ENCODE measurements at places on chromosomes 13 and 19.

GRCh38 chr19:30513082-30513411, 140.9 kb downstream of the ZNF536 start:
- DNase-seq, result no peak

DNA sequence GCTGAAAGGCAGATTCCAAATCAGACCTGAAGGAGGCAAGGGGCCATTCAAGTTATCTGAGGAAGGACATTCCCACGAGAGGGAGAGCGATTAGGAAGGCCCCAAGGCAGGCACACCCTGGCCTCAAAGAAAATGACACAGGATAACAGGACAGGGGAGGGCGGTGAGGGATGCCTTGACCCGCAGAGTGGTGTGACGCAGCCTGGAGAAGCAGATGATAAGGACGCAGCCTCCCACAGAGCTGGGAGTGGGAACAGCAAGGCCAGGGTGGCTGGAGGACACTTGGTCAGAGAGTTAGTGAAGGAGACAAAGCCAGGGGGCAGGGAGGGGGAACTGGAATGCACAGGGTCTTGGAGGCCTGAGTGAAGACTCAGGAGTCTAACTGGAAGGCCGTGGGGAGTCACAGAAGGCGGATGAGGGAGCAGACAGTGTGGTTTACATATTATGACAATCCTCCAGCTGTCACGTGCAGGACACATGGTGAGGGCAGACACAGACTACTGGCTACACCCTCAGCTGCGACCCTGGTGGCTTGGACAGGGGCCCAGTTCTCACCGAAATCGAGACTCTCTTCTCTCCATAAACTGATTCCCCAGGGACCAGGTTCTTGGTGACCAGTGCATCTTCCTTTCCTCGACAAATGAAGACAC, 5.8 kb upstream of the DYRK1B start:
- DNase-seq, result no peak

GRCh38 chr19:4596033-4596904, 36.8 kb upstream of the SEMA6B start:
- no peak for DNase-seq

DNA sequence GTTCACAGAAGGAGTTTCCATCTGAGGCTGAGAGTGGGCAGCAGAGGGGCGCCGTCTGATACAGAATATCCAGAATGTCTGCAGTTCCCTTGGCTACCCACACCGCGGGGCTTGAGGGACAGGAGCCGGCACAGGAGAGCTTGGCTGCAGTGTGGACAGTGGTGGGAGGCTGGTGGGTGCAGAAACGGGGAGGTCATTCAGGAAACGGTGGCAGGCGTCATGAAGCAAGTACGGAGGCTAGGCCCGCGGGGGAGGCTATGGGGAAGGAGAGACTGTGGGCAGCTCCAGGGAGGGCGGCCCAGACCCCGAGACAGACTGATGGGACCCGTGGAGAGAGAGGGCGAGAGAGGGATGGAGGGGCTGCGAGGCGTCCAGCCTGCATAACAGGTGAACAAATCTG, 55.2 kb upstream of the UQCRFS1 start:
- no peak for DNase-seq

DNA sequence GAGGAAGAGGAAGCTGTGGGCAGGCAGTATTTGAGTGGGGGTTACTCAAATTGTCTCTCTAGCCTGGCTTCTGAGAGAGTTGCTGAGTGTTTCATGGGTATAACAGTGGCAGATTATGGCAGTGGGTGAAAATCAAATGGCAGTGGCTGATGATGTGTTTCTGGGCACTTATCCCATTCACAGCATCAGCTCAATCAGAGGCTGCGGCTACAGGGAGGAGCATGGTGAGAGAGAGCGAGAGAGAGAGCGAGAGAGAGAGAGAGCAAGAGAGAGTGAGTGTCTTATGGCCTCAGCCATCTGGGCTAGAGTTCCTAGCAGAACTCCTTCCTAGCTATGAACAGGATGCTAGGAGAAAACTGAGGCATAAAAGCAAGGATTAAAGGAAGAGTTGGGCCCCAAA, 178.9 kb downstream of the OLFM4 start:
- no peak for DNase-seq

GRCh38 chr13:18946738-18947137, 234.9 kb downstream of the TUBA3C start:
- no peak for DNase-seq

- DNase-seq, result no peak
Measured at GRCh38 chr13:41995336-41995735, 34.4 kb upstream of the VWA8 start.

DNA sequence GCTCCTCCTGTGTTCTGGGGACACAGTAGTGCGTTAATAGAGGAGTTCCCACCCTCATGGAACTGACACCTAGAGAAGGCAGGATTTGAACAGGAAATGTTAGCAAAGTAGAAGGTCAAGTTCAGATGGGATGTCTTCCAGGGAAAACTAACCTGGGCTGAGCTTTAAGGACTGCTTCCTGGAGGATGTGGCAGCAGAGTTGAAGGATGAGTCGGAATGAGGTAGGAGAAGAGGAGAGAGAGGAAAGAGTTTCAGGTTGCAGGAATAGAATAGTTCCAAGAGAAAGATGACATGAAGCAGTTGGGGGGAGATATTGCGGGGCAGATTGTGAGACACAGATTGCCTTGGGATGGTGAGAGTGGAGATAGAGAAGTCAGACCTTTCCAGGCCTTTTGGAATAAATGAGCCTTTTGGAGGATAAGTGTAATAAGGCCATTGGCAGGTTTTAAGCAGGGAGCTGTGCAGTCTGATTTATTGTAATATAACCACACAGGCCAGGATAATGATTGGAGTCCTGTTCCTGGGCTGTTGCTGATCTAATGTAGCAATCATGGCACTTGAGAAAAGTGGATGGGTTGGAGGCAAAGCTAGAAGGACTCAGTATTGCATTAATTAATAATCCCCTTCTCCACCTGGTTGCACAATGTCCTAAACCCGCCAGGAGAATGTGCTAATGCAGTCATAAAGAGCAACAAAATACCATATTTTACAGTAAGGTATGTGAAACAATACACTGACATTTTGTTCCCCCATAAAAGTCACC, 205.4 kb downstream of the SHISA2 start:
- DNase-seq, result no peak

GRCh38 chr13:58583966-58584365, 952.4 kb downstream of the PCDH17 start:
- DNase-seq, result no peak

GRCh38 chr19:17027535-17027975, 945 bp upstream of the CPAMD8 start:
- DNase-seq, result no peak

GRCh38 chr19:4400135-4400936, at the start of gene SH3GL1:
SH3GL1 (minus strand) TSS chr19:4400547; CDS start chr19:4400368, 179 bp downstream.
- DNase-seq, result peak; percentile 95

GRCh38 chr19:1921825-1922224, 16.6 kb downstream of the ADAT3 start:
- no peak for DNase-seq

DNA sequence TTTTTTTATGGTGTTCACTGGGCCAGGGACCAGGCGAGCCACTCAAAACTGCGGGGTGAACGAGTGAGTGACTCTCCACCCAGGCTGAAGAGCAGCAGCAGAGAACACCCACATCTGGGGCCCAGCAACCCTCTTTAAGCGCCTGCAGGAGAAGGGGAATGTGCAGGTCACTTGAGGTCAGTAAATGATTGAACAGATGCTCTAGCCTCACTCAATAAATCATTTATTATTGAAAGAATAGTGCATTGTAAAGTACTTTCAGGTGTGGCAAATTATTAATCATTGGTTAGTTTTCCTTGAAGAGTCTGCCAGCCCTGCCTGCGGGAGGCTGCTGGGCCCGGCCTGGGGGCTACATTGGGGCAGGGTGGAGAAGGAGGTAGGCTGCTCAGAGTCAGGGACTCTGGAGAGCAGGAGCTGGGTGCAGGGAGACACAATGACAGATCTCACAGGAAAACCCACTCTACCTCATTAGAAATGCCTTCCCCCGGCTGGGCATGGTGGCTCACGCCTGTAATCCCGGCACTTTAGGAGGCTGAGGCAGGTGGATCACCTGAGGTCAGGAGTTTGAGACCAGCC, 42.5 kb downstream of the ABCC4 start:
- no peak for DNase-seq

- no peak for DNase-seq
Measured at GRCh38 chr13:109572389-109572788, 214.0 kb downstream of the IRS2 start.

- DNase-seq, result no peak
Measured at GRCh38 chr13:36107521-36107920, 23.7 kb downstream of the DCLK1 start.

- DNase-seq, result no peak
Measured at GRCh38 chr13:85420136-85420535, 379.1 kb downstream of the SLITRK6 start.

DNA sequence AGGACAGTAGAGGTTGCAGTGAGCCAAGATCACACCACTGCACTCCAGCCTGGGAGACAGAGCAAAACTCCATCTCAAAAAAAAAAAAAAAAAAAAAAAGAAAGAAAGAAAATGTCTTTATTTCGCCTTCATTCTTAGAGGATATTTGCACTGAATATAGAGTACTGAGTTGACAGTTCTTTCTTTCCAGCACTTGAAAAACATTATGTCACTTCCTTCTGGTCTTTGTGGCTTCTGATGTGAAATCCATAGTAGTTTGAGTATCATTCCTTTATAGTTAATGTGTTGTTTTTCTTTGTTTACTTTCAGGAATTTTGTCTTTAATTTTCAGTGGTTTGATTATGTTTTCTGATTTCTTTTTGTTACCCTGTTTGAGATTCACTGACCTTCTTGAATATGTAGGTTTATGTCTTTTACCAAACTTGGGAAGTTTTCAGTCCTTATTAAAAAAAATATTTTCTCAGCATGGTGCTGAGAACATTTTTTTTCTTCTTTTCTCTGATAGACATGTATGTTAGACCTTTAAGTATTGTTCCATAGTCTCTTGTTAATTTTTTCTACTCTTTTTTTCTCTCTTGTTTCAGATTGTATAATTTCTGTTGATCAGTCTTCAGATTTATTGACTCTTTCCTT, 50.1 kb downstream of the PCCA start:
- no peak for DNase-seq

DNA sequence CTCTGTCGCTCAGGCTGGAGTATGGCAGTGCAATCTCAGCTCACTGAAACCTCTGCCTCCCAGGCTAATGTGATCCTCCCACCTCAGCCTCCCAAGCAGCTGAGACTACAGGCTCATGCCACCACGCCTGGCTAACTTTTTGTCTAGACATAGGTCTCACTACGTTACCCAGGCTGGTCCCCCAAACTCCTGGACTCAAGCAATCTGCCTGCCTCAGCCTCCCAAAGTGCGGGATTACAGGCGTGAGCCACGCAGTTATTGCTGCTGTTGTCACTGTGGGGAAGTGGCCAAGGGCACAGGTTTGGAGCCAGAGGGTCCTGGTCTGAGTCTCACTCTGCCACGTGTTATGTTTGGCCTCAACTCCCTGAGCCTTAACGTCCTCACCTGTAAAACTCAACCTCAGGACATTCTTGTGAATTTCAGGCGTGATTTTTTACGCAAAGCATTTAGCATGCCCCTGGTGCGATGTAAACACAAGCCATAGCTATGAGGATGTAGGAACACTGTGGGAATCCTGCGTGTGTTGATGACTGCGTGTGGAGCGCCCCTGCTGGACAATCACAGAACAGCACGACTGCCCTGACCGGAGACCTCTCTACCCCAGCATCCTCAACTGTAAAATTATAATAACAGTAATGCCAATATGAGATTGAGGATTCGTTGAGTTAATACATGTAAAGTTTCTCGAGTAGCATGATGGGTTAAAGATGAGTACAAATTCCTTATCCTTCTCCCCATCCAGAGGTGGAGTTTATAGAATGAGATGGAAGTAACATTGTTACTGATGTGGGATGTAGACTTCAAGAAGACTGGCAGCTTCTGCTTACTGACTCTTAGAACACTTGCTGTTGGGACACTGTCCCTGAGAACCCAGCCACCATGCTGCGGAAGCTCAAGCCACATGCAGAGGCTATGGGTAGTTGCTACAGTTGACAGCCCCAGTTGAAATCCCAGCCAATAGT, 41.8 kb upstream of the PNMA8B start:
- DNase-seq, result peak; percentile 77

DNA sequence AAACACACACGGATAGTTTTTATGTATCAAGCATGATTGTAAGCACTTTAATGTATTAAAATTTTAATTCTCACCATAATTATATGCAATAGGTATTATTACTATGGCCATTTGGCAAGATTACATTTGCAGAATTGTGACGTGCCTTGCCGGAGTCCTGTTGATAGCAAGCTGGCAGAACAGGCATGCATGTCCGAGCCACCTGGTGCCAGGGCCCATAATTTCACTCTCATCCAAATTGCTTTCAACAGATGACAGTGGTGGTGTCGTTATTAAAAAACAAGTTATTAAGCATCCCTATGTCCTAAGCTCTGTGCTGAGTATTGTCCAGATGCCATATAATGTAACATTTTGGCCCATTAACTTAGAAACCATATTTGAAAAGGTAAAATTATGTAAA, 374.3 kb downstream of the FOXO1 start:
- DNase-seq, result peak; percentile 59

DNA sequence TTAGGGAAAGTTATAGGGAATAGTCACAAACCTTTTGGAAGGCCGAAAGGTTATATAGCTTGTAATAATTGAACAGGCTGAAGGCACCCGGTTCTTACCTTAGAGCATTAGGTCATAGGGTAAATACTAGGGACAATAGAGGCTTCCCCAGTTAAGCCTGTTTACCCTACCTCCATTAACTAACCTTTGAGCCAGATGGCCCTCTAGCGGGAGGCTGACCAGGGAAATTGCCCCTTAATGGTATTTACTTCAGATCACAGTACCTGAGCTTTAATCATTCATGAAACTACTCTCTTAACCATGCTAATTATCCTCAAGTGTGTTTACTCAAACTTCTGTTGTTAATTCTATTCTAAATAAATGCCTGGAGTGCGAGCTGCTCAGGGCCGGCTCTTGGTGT, 20.4 kb upstream of the ZNF83 start:
- DNase-seq, result no peak

- no peak for DNase-seq
Measured at GRCh38 chr19:29873801-29874575, 62.2 kb downstream of the CCNE1 start.

GRCh38 chr13:77431449-77431848, 104.1 kb upstream of the SCEL start:
- DNase-seq, result no peak

GRCh38 chr13:55577847-55578210, 1562.9 kb upstream of the PRR20A start:
- DNase-seq, result no peak

DNA sequence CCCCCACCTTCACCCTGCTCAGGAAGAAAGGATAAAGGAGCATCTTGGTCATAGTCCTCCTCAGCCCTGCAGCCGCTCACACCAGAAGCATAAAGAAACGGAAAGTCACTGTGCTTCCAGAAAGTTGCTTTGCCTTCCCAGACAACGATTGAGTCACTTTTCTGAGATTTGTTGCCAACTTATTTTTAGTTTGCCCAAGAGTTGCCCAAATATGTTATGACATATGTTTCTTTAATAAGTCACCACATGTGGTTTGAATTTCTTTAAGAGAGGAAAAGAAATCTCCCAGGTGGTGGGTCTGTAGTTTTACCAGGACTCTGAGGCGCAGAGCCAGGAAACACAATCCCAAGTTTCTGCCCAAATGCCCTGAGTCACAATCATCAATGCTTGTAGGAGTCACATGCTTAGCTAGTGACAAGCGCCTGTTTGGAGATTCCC, 63.4 kb upstream of the LRCH1 start:
- DNase-seq, result no peak
